CD4-positive, alpha-beta T cell treated with Interleukin-4 for 1 hour (primary cell): ENCODE measurements at places on chromosomes 2 and 18.

DNA sequence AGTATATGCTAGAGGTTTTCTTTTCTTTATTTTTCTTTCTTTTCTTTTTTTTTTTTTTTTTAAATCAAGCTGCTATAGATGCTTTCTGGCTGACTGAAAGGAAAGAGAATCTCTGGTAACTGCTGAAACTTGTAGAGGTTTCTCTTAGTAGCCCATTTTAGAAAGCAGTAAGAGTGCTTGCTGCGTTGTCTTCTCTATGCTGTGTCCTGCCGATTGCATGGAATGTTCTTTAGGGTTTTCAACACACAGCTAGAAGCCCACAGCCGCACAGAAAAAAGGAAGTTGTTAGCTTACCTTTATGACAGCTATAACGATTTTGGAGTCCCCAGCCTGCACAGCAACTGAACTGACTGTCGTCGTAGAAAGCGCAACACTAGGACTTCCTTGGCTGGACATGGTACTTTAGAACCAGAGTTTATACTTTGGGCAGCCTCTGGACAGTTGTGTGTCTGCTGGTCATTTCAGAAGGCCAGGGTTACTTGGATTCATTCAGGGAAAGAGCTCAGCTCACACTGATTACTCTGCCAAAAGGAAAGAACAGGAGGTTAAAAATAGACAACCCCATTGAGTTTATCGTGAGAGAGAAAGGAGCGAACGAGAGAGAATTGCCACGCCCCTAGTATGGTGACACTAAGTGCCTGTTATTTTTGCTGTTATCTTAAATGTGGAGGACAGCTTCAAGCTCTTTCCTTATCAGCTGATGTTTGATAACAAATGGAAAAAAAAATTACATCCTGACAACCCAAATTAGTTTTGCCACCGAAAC is at the start of gene CCDC141:
Gene CCDC141 (minus strand): TSS at position 592 of the 766 bp plus-strand sequence. CDS start 196 bp downstream, at position 396.
- peak; percentile 27 for DNase-seq

- no peak for DNase-seq
Measured at GRCh38 chr2:211835695-211836094, 702.9 kb downstream of the ERBB4 start.

GRCh38 chr2:79016342-79016741 is 9.2 kb upstream of the REG3G start:
- no peak for DNase-seq

- DNase-seq, result no peak
Measured at GRCh38 chr2:206918263-206918662, 21.1 kb upstream of the CPO start.

GRCh38 chr2:27855476-27855875 is 34.7 kb downstream of the RBKS start:
- no peak for DNase-seq

DNA sequence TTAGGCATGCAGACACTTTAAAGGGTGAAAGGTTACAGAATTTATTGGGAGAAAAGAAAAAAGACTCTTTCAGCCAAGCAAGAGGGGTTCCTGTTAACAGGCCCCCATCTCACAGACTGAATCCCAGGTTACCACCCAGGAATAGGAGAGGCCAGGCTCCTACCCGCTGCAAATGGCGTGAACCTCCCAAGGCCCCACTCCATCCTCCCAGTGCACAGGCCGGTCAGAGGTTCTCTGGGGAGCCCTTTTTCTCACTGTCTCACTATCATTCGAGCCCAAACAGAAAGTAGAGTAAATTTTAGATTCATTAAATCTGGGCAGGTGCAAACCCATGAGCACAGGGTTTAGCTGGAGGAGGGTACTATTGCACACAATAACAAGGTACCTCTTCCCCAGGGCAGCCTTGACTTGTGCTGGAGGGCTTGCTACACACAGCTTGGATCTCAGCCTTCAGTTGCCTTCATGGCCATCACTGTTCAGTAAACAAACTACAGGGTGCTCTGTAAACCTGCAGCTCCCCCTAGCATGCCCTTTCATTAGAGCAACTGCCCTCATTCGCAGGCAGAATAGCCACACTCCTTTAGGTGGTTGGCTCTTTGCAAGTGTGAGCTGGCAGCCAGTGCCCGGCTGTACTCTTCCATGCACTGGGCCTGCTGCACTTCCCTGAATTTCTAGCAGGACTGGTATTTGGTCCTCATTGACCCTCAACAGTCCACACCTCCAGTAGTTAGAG is 7.3 kb upstream of the PLEK start:
- peak; percentile 37 for DNase-seq

DNA sequence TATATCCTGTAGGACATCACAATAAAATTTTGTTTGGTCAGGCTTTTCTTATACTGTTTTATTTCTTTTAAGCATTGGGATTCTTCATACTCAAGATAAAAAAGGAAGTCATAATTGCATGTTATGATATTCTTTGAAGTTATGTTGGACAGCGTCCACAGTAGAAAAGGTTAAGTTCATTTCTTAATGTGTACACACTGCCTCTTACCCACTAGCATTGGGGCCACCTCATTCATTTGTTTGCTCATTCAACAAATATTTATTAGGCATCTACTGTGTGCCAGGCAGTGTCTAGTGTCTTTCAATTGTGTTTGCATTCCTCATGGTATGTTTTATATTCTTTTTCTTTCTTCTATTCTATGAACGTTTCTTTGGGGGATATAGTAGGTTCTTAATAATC is 70.2 kb downstream of the PTPRM start:
- DNase-seq, result no peak

DNA sequence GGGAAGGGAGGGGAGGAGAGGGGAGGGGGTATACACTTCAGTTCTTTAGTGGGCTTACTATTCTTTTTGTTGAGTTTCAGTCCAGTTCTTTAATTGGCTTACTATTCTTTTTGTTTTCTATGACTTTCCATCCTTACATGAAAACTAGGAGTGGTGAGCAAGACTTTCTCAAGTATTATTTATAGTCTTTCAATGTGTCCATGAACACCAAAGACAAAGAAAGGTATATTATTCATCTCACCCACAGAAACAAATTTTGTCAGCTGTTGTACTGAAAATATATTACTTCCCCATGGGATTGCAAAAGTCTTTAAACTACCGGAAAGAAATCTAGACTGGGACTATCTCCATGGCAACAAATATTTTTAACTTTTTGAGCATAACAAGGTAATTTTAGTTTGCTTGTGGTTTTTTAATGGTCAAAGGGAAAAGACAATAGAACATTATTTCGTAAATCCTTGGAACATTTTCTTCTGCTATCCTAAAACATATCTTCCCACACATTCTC is 17.6 kb downstream of the ADAM17 start:
- peak; percentile 26 for DNase-seq
